ENCODE measurements at places on chromosomes 13 and 19.
A peak's percentile ranks its signal among the peaks of the same experiment; 100 is the strongest.

DNA sequence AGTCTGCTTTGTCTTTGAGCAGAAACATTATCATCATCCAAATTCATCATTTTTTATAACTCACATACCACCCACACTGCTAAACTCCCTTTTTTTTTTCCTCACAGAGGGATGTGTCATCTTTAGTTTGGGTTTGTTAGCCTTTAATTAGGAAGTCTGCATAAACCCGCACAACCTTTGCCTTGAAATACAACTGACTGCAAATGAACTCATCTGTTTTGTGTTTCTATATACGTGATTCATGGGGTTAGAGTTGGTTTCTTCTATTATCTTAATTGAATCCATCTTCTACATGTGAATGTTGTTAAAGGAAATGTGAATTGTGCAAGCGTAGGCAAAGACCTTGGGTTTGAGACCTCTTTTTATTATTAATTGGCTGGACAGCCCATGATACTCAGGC is 102.7 kb downstream of the SLAIN1 start:
- DNase-seq, result no peak

GRCh38 chr13:98706446-98707110 is 45.9 kb downstream of the SLC15A1 start:
- no peak for DNase-seq

DNA sequence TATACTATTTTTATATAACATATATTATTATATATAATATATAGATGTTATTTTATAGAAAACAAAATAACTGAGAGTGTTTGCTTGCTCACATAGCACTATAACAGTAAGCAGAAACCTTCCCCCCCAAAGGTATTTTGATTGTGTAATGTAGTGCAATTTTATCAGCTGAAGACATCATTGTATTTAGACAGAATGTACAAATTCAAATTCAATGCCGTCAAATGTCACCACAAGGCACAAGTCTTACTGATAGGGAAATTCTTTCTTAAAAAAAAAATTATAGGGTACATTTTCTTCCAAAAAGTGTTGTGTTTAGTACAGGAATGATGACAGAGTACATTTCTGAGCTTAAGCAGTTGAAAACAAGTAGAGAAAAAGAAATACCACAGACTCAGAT is 1147.1 kb upstream of the SPRY2 start:
- no peak for DNase-seq

DNA sequence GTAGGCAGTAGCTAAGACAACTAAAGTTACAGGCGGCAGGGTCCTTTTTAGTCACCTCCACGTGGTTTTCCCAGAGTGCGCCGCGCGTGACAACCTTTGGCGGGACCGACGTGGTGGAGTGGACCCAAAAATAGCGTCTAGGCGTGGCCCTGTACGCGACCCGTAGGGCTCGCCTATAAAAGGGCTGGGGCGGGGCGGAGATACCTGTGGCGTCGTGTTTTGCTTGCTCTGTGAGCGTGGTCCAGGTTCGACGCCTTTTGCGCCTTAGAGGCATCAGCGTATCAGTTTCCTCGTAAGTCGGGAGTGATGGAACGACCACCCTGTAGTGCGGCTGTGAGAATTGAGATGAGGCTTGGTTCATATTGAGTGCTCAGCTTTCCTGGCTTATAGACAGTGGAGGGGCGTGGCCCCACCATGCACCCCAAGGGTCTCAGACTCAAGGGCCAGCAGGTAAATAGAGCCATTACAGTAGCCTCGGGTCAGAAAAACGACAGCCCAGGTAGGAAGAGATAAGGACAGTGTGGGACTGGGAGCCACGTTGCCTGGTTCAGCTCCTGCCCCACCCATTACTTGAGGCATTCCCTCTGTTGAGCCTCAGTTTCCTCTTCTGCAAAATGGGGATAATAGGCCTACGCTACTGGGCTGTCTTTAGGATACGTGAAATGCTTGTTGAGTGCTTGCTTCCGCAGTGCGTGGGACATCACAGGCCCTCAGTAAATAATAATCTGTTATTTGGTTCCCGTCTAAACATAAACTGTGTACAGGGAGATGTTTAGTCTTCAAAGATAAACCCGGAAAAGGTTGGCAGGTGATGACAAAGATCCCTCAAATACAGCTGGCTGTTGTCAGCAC is 693 bp upstream of the TMED1 start:
- DNase-seq, result peak; percentile 64

GRCh38 chr13:34372581-34372980 is 554.6 kb downstream of the RFC3 start:
- DNase-seq, result no peak

DNA sequence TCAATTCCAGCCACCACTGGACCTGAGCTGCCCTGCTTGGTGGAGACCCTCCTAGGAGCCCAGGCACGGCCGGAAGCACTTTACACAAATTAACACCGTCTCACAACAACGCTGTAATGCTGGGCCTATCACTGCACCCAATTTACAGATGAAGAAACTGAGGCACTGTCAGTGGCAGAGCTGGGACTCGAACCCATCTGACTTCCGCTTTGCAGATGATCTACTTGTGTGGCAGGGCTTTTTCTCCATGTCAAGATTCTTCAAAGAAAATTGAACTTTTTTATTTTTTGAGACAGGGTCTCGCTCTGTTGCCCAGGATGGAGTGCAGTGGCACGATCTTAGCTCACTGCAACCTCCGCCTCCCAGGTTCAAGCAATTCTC is 33.8 kb downstream of the ZFR2 start:
- DNase-seq, result no peak

DNA sequence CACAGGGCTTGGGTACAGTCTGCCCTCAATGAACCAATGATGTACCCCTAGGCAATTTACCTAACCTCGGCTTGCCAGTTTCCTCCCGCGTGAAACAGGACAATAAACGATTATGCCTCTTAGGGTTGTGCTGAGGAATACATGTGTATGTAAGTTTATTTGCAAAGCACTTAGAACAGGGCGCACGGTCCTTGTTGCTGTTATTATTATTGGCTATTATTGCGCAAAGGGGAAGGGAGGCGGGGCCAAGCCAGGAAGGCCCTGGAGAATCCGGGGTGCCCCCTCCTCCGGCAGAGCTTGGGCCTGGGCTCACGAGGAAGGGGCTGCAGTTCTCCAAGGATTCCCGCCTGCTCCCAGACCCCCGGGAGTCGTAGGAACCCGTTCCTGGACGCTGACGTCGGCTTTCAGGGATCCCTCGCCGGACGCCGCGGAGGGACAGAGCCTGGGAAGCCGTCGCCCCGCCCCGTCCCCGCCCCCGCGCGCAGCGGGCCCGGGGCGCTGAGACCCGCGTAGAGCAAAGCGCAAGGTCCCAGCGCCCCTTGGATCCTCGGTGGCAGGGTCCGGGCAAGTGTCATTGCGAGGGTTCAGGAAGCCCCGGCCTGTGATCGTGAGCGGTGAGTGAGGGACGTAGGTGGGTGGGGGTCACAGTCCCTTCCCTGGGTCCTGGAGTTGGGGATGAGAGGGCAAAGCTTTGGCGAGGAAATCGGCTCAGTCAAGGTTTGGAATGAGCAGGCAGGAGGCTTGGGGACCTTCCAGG is at the start of gene TMEM91:
TMEM91 (plus strand) TSS at position 293 of the 757 bp plus-strand sequence. CDS start 1,777 bp downstream, outside the sequence.
- no peak for DNase-seq

DNA sequence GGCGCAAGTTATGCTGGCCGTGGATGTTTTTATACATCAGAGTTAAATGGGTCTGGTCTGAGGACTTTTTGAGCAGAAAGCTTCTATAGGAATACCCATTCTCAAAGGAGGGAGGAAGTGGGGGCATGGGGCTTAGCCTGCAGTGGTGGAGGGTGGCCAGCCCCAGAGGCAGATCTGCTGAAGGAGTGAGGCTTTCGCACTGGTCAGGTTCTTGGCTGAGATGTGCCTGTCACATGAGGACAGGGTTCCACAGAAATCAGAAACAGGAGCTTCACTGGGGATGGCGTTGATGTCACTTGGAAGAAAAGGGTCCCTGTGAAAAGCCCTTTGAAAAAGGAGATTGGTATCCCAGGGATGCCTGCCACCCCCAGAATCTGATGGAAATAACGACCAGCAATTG is 100.7 kb upstream of the MCF2L start:
- no peak for DNase-seq

DNA sequence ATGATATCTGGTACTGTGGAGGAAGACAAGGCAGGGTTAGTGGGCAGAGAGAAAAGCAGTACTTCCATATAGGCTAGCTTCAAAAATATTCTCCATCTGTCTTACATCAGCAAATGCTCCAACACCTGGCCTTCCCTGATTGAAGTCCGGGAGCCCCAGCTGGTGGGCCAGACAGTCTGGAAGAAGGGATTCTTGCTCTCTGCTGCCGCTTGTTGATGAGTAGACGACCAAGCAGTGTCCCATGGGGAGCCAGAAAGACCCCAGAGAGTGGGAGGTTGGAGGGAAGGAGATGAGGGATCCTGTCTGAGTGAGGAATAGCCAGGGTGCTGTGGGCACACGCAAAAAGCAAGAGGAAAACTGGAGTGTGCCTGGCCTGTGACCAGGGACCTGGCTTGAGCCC is 95.1 kb downstream of the ATP8A2 start:
- no peak for DNase-seq

GRCh38 chr13:48641404-48641803 is 12.3 kb upstream of the CYSLTR2 start:
- DNase-seq, result no peak
